ENCODE measurements at places on chromosomes 7 and 10.
A peak's percentile ranks its signal among the peaks of the same experiment; 100 is the strongest.

GRCh38 chr7:1201916-1202315, 30.8 kb upstream of the UNCX start:
- DNase-seq: no peak

- no peak for DNase-seq
These were observed 284.3 kb downstream of the SKAP2 start for GRCh38 chr7:26580064-26580591.

- no peak for DNase-seq
These were observed 137.4 kb downstream of the ZNF438 start for GRCh38 chr10:30894221-30894620.

GRCh38 chr10:100886963-100887362, 25.8 kb upstream of the SLF2 start:
- DNase-seq: no peak

DNA sequence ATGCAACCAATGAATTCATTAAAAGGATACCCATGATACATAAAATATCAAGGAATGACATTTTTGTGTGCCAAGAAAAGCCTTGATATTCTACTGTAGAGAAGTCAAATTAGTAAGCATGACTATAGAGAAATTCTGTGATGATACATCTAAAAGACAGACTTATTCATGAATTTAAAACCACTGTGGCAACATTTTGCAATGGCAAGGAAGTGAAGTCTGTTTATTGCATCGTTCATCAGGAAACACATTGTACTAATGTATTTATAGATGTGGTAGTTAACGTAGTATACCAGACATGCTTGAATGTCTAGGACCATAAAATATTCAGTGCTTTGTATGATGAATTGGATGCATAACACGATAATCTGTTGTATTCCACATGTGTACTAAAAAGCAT, 9.3 kb upstream of the CLEC5A start:
- DNase-seq: no peak

- peak; percentile 46 for DNase-seq
These were observed 2.0 kb downstream of the ZNF503 start for GRCh38 chr10:75399461-75400162.

DNA sequence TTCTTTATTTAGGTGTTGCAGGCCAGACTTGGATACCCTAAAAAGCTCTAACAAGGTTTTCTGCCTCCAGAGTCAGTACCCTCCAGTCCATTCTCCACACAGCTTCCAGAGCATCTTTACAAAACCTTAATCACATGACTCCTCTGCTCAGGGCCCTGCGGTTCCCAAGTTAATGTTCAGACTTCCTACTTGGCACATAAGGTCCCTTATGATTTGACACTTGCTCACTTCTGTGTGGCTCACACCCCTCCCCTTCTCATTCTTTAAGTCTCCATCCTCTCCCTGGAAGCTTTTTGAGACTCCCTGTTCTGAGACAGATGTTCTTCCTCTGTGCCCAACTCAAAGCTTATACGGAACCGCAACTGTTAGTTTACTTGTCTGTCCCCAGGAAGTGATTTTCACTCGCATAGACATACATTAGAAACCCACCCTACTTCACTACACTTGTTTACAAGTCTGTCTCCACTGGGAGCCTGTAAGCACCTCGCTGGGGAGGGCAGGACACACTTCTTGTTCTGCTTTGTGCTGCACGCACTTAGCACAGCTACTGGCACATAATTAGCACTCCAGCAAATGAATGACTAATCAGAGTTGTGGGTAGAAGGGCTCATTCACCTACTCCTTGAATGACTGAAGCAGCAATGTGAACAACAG, 154.3 kb upstream of the LAMB4 start:
- DNase-seq: no peak

GRCh38 chr7:25476863-25477499, 248.7 kb upstream of the NPVF start:
- DNase-seq: no peak

- no peak for DNase-seq
These were observed 41.2 kb upstream of the ADRB1 start for GRCh38 chr10:114002422-114002821.

- DNase-seq: no peak
These were observed 494.6 kb upstream of the KLF6 start for GRCh38 chr10:4279655-4280054.

GRCh38 chr10:124675261-124675660, 68.9 kb downstream of the FAM53B start:
- DNase-seq: no peak

DNA sequence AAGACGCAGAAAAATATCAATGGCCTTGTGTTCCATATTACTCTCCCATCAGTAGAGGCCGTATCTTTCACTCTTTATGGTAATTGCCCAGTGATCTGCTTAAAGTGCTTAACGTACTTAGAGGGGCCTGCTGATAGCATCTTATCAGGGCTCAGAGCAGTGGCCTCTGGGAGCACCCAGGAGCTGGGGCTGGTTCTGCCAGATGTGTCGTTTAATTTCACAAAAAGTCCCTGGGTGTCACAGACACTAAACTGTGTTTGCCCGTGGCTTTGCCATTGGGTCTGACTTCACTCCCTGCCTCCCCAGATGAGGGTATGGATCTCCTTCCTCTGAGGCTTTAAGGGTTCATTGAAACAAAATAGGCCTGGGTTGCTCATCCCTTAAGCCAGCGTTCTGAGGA, 435.3 kb downstream of the GATA3 start:
- no peak for DNase-seq

DNA sequence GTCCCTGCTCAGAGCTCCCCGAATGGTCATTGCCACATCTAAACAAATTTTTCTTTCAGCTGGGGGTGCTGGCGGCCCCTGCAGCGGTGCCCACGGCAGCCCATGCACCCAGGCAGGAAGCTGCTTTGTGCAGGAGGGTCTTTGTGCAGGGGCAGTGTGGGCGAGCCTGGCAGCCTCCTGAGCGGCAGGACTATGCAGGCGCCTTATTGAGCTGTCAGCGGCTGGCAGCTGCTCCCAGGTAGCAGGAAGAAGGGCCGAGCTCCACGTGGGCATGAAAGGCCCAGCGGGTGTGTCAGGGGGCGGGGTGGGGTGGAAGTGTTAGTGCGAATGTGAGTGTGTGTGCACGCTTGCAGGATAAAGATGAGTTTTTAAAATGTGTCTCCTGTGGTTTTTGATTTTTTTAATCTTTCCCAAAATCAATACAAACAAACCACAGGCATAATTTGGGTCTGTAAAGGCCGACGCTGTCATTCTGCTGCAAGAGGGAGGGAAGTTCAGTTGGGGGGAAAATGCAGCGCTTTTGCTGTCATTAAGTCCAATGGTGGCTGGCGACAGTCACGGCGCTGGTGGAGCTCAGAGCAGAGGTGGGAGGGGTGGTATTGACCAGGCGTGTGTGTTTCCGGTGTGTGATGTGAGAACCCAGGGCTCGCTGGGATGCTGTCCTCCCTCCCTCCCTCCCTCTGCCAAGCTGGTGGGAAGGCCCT, 83.9 kb downstream of the LHPP start:
- no peak for DNase-seq

DNA sequence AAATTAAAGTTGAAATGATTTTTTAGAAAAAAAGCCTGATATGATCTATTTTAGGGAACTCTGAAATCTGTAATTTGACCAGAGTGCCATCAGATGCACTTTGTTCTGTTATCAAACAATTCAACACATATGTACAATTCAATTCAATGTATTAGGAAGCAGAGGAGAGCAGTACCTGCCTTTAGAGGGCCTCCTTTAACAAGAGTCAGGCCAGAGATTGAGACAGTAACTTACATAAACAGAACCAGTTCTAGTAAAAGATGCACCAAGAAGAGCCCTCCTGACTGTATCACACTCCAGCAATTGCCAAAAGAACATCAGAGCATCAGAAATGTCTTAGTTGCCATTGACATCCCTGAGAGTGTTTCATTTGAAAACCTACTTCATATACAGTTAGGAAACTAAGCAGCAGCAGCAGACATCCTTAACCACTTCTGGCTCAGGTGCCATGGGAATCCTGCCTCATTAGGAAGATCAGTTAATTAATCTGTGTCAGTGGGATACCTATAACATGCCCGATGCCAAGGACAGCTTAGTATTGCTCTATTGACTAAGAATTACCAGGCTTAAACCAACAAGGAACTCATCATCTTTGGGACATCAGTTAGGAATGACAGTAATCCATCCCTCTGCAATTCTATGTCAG, 1222.6 kb upstream of the LRRN3 start:
- no peak for DNase-seq

GRCh38 chr7:27079234-27079975, 16.4 kb downstream of the HOXA1 start:
- DNase-seq: no peak

DNA sequence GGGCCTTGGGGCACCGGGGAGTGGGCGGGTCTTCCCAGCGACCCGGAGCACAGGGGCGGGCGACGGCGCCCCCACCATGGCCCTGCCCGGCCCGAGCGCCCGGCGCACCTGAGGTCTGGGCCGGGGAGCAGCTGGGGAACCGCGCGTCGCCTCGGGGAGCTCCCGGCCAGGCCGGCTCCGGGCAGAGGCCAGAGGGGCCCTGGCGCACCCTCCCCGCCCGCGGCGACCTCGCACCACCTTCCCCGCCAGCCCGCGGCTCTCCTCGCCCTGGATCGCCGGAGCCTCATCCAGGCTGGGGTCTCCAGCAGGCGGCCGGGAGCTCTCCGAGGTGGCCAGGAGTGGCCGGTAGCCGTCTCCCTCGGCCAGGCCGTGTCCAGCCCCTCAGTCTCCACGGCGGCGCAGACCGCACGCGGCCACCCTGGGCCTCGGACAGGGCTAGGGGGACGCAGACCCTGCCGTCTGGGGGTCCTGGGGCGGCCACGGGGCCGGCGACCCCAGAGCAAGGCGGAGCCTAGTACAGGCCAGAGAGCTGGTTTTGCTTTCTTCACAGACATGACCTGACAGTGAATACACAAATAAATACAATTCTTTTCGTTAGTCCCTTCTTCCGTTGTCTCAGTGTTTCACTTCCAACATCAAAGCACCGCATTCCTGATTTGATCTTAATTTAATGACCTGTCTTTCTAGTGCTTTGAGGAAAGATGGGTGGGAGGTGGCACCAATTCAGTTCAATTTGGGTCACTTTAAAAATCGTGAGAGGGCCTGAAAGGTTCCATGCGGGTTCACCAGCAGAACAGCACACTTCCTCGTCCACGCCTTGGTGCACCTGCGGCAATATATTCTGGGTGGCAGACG, 356.9 kb downstream of the DNAJB6 start:
- no peak for DNase-seq

- no peak for DNase-seq
These were observed 88.5 kb downstream of the PPP1R17 start for GRCh38 chr7:31775556-31775955.

- no peak for DNase-seq
These were observed 75.7 kb downstream of the IMMP2L start for GRCh38 chr7:111486472-111487142.

- DNase-seq: no peak
These were observed 113.3 kb downstream of the GNAI1 start for GRCh38 chr7:80247891-80248290.

DNA sequence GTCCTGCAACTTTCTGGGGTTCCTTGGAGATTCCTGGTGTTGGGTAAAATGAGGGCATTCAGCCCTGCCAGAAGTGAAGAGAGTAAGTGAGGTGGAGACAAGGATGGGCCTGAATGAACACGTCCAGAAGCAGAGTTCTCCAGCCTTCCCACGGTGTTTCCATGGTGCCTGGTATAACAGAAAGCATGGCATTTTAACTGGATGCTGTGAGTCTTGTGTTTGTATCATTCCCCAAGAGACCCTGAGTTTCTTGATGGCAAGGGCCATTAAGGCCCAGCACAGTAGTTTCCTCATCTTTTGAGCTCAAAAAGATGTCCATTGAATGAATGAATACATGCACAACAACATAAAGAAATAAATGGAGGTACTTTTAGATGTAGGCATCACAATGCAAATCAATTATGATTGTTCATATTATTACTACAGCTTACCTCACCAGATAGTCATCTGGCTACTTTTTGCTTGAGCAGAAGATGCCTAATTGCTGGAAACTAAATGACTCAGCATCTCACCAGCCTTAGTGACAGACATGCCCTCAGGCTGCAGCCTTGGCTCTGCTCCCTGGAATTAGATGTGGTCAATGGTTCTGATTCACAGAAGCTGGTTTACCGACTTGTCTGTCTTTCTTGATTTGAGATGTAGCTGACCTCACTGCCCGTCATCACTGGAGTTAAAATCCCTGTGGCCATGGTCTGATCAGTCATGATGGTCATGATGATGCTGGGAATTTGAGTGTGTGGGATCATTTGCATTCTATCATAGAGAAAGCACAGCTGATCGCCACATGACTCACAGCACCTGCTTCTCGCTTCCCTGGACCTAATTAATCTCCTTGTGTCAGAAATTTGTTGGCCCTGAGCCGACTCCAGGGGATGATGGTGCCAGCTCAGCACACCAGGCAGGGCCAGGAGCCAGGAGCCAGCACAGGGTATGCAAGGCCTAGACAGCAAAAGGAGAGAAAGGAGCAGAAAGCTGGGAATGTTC, 83.9 kb downstream of the CXCL12 start:
- no peak for DNase-seq

DNA sequence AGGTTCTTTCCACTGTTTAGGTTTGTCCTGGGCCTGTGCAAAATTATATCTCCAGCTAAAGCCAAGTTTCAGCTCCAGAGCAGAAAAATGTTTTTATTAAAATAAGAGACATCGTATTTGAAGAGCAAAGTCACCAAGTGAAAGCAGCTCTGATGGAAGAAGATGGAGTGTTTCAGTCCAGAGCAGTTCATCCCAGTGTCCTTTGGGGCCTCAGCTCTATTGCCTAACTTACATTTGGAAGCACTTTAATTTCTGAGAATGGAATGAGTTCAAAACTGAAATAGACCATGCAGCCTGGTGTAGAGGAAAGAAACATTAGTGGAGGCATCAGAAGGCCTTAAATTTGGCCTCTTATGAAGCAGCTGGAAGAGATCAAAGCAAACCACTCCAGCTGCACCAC, 545.2 kb downstream of the SORCS1 start:
- DNase-seq: no peak

GRCh38 chr10:101397140-101397539, 43.2 kb downstream of the BTRC start:
- no peak for DNase-seq

DNA sequence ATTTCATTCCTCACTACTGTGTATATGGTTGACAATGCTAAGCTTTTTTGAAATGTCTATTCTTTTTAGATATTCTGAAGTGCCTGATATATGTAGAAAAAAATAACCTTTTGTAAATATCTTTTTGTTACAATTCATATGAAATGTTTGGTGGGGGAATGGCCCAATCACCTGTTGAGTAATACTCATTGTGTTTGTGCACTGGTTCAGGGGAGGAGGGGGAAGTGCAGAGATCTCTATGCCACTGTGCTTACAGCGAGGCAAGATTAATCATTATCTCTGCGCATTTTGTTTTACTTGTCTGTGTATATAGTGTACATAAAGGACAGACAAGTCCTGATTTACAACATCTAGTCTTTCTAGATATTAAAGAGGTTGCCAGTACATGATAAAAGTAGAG, 25.2 kb downstream of the NUP42 start:
- no peak for DNase-seq

- DNase-seq: no peak
These were observed 145.3 kb downstream of the MAGI2 start for GRCh38 chr7:79308192-79308591.
